Heart right ventricle (tissue), 16 donors: ENCODE measurements at places on chromosomes 3 and 15. TPM values are rescaled to one million over a fixed set of nuclear protein-coding genes. Genes with fewer than 3 reads are reported as not detected.
A peak's percentile ranks its signal among the peaks of the same experiment; 100 is the strongest.

GRCh38 chr3:87179642-87180041 is 47.5 kb upstream of the CHMP2B start:
- no peak for DNase-seq

- DNase-seq, result no peak
Measured at GRCh38 chr3:67524046-67524445, 130.4 kb downstream of the SUCLG2 start.

DNA sequence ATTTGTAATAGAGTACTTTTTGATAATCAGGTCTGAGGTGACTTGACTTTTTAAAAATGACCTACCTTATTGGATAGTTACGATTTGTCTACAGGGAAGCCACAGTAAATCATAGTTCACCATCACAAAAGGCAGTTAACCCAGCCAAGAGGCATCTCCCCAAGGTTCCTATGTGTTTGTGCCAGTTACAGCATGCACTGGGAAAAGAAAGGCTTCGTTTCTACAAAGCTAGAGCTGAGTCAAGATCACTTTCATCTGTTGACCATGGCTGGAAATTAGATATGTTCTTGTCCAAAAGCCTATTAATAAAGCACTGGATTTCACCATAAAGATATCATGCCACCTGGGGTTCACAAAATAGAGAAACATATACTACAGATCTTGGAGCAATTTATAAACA is 139.9 kb downstream of the GREM1 start:
- no peak for DNase-seq

- DNase-seq, result peak; percentile 62
Measured at GRCh38 chr15:65824031-65824743, 32.1 kb upstream of the DENND4A start.

- DNase-seq, result peak; percentile 49
Measured at GRCh38 chr15:63539521-63539920, 35.1 kb downstream of the USP3 start.

- no peak for DNase-seq
Measured at GRCh38 chr3:114494498-114494897, 200.7 kb downstream of the TIGIT start.

- DNase-seq, result no peak
Measured at GRCh38 chr15:45457220-45457619, 65.3 kb downstream of the SLC30A4 start.

- DNase-seq, result no peak
Measured at GRCh38 chr3:155701882-155702465, 42.9 kb downstream of the PLCH1 start.

- no peak for DNase-seq
Measured at GRCh38 chr15:80609091-80609490, 86.0 kb upstream of the ABHD17C start.

DNA sequence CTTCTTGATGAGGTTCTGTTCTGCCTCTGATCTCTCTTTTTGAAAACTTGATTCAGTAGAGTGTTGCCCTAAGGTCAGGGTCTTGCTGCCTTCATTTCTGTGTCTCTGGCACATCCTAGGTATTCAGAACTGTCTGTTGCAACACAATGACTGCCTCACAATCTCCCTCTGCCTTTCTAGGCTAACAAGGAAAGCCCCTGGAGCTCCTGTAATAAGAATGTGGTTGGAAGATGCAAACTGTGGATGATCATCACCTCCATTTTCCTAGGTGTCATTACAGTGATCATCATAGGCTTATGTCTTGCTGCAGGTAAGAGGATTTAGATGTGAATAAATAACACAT is 7.0 kb downstream of the C3orf52 start:
- no peak for DNase-seq

DNA sequence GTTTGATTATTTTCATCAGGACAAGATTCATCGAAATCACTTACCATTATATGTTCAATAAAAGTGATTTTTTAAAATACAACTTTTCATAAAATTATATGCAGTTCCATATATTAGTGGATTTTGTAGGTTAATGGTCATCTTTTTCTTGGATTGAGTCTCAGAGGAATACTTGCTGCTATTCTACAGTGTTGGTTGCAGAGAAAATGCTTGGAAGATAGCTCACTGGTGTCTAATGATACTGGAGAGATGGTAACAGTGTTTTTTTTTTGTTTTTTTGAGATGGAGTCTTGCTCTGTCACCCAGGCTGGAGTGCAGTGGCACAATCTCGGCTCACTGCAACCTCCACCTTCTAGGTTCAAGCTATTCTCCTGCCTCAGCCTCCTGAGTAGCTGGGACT is 143.3 kb downstream of the TCF12 start:
- no peak for DNase-seq

DNA sequence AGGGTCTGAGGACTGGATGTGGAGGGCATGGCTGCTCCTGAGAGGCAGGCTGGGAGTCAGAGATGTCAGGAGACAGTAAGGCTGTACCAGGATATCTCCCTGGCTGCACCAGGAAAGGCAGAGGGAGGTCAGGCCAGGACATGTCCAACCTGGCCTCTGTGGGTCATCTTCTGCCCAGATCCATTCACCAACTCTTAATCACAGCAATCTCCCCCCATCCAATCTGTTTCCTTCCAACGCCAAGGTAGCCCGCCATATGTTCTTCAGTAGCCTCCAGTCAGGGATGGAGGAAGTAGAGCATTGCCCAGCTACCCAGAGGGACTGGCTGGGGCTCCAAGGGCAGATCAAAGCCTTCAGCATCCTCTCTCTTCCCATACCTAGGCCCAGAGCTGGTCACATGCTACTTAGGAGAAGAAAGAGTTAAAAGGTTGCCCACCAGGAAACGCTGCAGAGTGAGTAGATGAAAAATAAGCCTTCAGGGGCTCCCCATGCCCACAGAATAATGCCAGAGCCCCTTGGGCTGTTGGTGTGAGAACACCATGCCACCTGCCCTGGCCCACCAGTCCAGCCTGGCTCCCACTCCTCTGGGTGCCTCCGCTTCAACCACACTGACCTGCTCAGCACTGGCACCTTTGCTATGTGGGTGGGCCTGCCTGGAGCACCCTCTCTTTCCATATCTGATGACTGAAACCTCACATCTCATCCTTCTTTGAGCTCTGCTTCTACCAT is 176.8 kb downstream of the MEGF11 start:
- DNase-seq, result no peak

- no peak for DNase-seq
Measured at GRCh38 chr3:74139648-74140047, 474.8 kb downstream of the CNTN3 start.

- no peak for DNase-seq
Measured at GRCh38 chr3:15796771-15797641, 773 bp downstream of the ANKRD28 start.

GRCh38 chr3:70728311-70728710 is 415.9 kb upstream of the MDFIC2 start:
- DNase-seq, result no peak

GRCh38 chr15:76360416-76360815 is 23.8 kb downstream of the ISL2 start:
- DNase-seq, result no peak

GRCh38 chr3:184761075-184761841 is 49.4 kb upstream of the MAGEF1 start:
- peak; percentile 44 for DNase-seq

- no peak for DNase-seq
Measured at GRCh38 chr3:25781145-25781757, 2.0 kb downstream of the NGLY1 start.

GRCh38 chr3:158731486-158731885 is 771 bp downstream of the RARRES1 start:
- no peak for DNase-seq

Gene UACA
- 60.3 TPM for total RNA-seq

Gene SLC6A20
- total RNA-seq, result not detected

Gene STXBP5L
- not detected for total RNA-seq

Gene CDC25A
- 1.2 TPM for total RNA-seq

Gene LSMEM2
- total RNA-seq, result 36.6 TPM

Gene CCR5
- total RNA-seq, result 0.17 TPM

Gene MYZAP
- 505 TPM for total RNA-seq

Gene CHRNA7
- 1.8 TPM for total RNA-seq

Gene TJP1
- 114 TPM for total RNA-seq

Gene SLCO2A1
- total RNA-seq, result 4.9 TPM
